ENCODE measurements at places on chromosomes 16 and 17. TPM values are rescaled to one million over a fixed set of nuclear protein-coding genes. Genes with fewer than 3 reads are reported as not detected.

The PLA2G10 gene
- polyA plus RNA-seq: 0.45 TPM

DNA sequence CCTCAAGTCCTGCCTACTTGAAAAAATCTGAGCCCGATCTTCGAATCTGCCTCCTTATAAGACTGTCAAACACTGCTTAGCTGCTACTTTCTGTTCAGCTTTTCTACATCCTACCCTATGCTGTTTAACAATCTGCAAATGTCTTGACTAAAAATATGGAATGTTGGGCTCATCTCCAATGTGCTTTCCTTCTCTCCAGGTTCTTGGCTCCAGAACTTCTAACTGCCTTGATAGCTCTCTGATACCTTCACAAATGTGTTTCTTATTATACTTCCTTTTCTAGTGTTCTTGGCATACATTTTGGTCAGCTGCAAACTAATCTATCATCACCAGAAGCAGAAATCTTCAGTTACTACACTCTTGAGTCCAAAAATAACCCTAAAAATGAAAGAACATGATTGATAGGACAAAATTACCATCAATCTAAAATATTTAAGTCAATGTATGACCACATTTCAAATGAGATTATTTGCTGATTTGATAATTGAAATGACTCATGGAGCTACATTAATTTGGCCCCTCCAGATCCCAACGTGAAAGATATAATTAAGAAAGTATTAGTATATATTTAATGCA is 372.3 kb upstream of the MON1B start:
- DNase-seq: no peak

DNA sequence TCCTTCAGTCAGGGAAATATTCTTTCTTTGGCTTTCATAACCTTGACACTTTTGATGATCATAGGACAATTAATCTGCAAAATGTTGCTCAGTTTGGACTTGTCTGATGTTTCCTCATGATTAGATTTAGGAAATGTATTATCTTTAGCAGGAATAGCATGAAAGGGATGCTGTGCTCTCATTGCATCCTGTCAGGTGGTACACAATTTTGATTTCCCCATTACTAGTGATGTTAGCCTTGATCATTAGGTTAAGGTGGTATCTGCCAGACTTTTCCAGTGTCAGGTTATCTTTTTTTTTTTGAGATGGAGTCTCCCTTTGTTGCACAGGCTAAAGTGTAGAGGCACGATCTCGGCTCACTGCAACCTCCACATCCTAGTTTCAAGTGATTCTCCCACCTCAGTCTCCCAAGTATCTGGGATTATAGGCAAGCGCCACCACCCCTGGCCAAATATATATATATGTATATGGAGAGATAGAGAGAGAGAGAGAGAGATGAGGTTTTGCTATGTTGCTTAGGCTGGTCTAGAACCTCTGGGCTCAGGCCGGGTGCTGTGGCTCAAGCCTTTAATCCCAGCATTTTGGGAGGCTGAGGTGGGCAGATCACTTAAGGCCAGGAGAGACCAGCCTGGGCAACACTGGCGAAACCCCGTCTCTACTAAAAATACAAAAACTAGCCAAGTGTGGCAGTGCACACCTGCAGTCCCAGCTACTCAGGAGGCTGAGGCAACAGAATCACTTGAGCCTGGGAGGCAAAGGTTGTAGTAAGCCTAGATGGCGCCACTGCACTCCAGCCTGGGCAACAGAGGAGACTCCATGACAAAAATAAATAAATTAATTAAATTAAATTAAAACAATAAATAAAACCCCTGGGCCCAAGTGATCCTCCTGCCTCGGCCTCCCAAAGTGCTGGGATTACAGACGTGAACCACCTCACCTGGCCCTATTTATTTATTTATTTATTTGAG is 15.8 kb upstream of the CAVIN1 start:
- no peak for DNase-seq

The TMEM114 gene
- polyA plus RNA-seq: not detected

DNA sequence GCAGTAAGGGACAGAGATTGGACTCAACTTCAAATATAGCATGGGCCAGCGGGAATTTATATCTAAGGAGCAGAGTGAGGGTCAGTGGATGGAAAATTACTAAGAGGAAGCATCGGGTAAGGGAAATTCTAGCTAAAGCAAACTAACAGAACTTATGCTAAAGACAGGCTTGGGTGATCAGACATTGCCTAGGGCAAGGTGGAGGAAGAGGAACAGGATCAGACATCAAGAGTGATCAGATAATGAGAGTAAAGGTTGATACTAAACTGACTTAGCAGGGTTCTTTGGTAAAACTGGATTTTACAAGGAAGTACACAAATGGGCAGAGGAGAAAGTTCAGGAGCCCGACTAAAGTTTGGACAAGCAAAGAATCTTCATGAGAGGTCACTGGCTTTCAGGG is 86.3 kb upstream of the TOM1L1 start:
- DNase-seq: no peak

- DNase-seq: no peak
Observed at GRCh38 chr17:79652999-79653643, 42.3 kb upstream of the RBFOX3 start.

All from left renal cortex interstitium (tissue), 4 donors.